CD4-positive, alpha-beta T cell treated with Interleukin-12 subunit alpha and Interleukin-12 subunit beta, for 1 hour (primary cell): ENCODE measurements at places on chromosomes 5 and 9.

GRCh38 chr9:5835808-5836207 is 2.9 kb upstream of the ERMP1 start:
- DNase-seq: no peak

- no peak for DNase-seq
These were observed 238.3 kb downstream of the FBXL17 start for GRCh38 chr5:108143581-108143980.

DNA sequence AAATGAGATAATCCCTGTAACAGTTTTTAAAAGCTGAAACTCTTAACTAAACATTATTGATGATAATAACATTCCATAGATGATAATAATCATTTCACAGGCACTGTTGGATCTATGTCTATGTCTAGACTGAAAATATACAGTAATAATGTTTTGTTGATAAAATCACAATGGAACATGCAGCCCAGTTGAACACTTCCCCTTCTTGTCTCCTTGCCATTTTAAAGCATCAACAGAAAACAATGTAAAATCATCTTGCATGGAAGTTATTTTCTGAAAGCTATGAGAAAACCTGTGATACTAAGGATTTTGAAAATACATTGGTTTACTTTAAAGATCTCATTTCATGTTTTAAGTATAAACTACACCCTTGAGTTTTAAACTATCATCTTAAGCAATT is 1.9 kb downstream of the GAPT start:
- DNase-seq: no peak

DNA sequence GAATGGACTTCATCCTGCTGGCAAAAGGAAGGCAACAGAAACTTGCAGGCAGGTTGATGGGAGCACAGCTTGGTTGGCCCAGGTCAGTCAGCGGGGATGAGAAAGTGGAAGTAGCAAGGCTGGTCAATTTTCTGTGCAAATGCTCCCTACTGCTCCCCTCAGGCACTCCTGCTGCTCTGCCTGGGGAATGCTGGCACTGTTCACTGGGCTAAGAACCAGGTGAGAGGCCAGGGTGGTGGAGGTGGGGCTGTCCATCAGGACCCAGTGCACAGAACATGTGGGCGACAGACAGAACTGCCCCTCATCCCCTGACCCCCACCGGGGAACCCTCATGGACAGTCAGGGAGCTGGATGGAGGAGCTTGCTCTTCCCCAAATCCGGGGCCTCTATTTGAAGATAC is 593.1 kb downstream of the IRX1 start:
- DNase-seq: no peak

DNA sequence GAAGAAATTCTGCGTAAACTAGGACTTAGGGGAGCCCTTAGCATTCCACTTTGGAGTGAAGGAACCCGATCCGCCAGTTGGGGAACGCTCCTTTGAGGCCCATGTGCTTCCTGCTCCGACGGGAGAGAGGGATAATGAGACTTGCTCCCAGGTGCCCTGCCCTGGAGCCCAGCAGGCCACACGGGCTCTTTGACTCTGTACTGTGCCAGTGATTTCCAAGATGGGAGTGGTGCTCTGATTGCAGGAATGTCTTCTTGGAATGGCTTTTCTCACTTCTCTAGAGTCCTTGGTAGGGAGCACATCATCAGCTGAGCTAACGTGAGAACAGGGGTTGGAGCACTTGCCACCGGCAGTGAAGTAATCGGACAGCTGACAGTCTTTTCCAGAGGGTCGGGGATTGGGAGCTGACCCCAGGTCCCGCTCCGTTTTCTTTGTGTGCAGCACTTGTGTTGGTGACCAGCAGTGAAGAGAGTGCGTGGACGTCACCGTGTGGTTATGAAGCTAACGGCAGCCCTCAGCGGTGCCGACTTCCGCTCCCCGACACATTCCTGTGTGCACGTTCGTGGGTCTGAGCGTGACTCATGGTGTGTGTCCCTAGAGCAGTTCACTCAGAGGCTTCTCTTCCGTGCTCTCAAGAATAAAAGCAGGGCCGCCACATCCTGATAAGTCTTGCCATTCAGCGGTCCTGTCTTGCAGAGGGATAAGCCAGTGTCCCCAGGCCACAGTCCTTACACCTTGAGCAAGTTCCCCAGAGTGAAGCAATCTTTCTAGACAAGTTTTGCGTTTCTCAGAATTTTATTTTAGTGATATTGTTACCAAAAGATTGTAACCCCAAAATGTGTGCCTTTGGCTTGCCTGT is 25.6 kb downstream of the ABL1 start:
- no peak for DNase-seq

GRCh38 chr5:158591301-158591863 is 508.3 kb downstream of the EBF1 start:
- no peak for DNase-seq

GRCh38 chr5:107604990-107605389 is 65.7 kb downstream of the EFNA5 start:
- DNase-seq: no peak

GRCh38 chr5:174204535-174205313 is 159.2 kb downstream of the NSG2 start:
- DNase-seq: no peak

DNA sequence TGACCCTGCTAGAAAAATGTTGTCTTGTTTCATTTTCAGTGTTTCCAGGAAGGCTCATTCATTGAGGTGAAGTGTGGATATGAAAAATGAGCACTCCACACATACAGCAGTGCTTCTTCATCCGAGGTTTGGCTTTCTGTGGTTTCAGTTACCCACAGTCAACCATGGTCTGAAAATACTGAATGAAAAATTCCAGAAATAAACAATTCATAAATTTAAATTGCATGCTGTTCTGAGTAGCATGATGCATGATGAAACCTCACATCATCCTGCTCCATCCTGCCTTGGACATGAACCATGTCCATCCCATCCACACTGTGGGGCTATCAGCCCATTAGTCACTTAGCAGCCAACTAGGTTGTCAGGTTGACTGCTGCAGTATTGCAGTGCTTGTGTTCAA is 10.4 kb upstream of the SLC45A2 start:
- DNase-seq: no peak

DNA sequence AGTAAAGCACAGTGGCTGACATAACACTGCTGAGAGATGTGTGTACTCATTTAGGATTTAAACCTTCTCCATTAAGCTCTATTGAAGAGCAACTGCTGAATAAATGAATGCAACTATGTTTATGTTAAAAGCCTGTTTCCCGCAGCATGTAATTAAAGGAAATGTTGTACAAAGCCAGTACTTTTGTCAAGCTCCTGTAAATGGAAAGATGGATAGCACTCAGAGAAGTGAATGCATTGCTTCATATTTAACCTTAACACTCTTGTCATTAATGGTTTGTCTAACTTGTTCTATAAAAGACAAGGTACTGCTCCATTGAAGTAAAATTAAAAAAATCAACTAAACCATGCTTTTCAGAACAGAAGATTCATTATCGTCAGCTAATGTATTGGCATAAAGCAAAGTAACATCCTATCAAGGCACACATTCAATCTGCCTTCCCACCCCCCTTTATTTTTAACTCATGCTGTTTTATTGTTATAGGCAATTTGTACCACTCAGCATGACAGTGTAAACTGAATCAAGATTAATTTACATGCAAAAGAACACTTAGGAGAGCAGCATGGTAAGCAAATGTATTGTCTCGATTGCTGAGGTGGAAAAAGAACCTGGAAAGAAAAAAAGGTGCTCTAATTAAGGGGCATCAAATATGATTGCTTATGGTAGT is 240.9 kb upstream of the TBCA start:
- DNase-seq: no peak

DNA sequence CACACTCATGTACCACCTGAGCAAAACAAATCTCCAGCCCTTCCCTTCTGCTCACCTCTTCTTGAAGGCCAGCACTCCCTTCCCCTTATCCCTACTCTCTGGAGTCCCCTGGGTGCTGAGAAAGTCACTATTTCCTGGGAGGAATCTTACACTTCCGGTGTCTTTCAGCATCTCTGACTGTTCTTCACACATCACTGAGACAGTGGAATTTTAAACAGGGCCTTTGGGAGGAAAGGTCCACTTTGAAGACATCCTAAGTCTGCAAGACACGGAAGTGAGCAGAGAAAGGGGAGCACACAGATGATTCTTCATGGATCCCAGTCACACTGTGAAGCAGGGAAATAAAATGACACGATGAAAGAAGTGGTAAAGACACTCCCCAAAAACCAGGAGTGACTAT is 25.6 kb downstream of the FRMD3 start:
- DNase-seq: no peak

DNA sequence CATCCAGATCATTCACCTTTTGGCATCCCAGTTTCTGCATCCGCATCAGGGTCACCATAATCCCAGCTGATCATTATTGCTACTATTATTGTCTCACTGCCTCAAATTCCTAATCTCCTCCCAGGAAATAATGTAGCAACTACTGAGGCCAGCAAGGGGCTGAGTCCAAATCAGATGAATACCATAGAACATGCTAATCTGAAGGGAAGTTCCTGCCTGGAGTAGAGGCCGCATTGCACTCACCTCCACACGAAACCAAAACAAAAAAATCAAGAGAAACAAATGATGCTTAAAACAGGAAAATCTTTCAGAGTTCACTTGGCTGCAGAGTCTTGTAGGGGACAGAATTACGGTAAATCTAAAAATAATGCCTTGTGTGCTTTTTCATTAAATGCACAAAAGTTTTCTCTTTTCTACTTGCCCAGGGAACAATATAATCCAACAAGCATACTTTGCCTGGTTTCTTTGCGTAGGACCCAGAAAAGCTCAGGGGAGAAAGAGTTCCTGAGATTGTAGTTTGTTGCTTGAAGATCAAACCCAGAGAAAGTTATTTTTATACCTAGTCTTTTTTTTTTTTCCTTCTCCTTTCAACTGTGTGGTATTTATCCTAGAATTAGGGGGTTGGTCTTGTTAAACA is 87.7 kb upstream of the KLF4 start:
- DNase-seq: no peak

DNA sequence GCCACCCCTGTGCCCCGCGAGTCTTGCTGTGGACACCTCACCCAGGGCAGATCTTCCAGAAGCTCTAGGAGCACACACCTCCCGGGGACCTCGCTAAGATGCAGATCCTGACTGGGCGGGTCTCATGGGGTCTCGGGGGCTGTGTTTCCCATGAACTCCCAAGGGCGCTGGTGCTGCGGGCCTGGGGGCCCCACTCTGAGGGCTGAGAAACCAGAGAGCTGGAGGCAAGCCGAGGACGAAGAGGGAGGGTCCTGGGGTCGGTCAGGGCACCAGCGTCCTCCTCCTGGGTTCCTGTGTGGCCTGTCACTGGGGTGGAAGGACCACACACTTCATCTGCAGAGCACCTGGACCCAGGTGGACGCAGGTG is 30.2 kb downstream of the SLC6A3 start:
- DNase-seq: no peak

GRCh38 chr9:133897675-133898074 is 94.4 kb downstream of the VAV2 start:
- DNase-seq: no peak
